ENCODE measurements at places on chromosomes 11 and 22.

- no peak for DNase-seq
These were observed 389.2 kb downstream of the SOX6 start for GRCh38 chr11:15967166-15967565.

DNA sequence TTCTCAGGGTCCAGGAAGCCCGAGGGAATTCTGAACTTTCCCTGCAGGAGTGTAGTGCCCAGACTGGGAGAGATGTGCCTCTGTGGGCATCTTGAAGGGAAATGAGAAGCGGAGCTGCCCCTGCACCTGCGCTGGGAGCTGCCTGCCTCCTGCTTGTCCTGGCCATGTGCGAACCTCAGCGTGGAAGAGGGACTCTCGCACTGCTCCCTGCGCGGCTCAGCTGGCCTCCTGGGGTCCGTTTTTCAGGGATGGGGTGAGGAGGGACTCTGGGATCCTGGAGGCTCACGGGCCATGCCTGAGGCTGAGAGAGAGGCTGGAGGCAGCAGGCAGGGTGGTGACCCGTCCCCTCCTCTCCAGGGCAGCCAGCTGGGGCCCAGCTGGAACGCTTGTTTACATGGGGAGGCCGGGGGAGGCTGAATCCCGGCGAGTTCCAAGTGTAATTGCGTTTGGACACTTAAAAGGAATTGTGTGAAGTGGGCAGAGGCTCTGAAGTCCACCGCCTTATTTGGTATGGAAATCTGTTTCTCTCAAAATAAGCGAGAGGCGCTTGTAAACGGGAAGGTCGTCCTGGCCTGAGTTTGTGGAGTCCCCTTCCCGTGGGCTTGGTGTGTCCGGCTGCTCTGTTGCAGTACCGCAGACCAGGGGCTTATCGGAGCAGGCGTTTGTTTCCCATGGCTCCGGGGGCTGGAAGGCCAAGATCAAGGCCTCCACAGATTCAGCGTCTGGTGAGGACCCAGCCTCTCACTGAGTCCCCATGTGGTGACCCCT lies 1.2 kb upstream of the MRGPRF start:
- DNase-seq: no peak

DNA sequence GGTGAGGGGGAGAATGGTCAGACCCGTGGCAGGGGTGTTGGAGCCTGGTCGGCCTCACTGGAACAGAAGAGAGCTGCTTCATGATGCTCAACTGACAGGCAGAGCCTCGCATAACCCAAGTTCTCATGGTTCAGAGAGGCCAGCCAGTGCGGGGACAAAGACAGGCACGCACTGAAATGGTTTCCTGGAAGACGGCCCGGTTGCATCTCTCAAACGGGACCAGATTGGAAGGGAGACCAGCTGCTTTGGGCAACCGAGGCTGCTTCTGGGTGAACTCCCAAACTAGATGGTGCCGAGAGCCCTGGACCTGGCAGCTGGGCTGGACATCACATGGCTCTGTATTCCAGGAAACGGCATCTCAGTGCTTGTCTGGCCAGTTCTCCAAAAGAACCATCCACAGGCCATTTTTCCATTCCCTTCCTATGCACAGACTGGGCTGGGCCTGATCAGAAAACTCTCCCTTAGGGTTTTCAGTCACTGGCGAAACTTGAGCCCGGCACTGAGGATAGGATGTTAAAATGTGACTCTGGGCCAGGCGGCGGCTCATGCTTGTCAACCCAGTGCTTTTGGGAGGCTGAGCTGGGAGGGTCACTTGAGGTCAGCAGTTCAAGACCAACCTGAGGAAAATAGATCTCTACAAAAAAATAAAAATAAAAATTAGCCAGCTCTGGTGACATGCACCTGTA lies 80.1 kb upstream of the PRODH start:
- no peak for DNase-seq

DNA sequence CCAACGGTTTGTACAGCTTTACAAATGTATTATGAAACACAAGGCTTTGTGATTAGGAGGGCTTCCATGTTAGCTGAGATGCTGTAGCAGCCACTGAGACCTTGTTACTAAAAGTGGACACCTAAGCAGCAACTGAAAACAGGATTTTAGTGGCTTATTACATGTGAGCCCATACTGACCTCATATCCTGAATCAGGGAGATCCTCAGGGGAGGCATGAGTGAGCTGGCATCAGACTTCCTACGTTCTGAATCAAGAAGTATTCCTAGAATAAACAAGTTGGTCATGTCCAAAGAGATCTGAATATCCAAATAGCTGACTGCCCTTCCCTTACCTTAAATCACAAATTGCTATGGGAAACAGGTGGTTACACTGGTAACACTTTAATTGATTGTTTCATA lies 59.1 kb upstream of the SCUBE2 start:
- DNase-seq: no peak

- peak; percentile 88 for DNase-seq
These were observed 50.3 kb downstream of the CD6 start for GRCh38 chr11:61021661-61022212.

GRCh38 chr11:120186774-120187591 lies 23.8 kb upstream of the OAF start:
- peak; percentile 55 for DNase-seq

DNA sequence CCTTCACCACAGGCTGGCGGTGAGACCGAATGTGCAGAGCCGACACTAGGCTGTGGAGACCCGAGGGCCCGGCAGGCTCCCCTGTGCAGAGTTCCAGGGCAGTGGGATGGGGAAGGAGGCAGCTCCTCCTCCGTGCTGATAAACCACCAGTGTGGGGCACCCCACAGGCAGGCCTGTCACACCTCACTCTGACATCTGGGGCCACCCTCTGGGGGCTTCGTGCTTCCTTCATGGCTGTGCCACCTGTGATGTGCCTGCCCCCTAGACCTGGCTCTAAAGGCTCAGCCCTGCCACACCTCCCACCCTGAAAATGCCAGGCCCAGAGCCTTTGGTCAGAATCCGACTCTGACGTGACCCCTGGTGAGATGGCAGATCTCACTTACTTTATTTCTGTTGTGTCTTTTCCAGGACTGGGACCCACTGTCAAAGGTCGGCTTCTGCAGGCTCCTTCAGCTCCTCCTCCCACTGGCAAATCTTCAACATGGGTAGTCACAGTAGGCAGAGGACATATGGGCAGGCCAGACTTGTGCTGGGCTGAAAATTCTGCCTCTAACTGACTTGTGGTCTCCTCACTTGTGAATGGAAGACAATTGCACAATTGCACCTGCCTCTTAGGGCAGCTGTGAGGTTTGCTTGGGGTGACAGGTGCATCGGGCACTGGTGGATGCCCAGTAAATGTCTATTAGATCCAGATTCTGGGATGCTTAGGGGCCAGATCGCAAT lies 46.2 kb upstream of the TSKU start:
- DNase-seq: no peak

DNA sequence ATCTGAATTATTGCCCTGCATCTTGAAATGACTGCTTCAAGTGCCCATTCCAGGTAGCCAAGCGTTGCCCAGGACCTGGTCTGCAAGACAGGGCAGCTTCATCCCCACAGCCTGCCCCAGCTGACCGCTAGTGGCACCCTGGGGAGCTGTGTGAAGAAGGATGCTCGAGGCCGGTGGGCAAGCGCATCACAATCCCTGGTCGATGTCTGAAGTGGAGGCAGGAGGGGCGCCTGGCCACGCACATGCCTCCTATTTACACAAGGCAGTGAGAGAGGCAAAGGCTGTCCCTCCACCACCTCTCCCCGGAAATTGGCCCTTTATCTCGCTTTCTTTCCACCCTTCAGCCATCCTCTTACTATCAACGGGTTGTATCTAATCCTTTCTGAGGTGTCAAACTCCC lies 28.1 kb upstream of the PHF21A start:
- DNase-seq: no peak

GRCh38 chr11:69385144-69385820 lies 91.3 kb downstream of the MYEOV start:
- DNase-seq: no peak

- DNase-seq: no peak
These were observed 9.7 kb downstream of the MRGPRF start for GRCh38 chr11:69003301-69003865.

DNA sequence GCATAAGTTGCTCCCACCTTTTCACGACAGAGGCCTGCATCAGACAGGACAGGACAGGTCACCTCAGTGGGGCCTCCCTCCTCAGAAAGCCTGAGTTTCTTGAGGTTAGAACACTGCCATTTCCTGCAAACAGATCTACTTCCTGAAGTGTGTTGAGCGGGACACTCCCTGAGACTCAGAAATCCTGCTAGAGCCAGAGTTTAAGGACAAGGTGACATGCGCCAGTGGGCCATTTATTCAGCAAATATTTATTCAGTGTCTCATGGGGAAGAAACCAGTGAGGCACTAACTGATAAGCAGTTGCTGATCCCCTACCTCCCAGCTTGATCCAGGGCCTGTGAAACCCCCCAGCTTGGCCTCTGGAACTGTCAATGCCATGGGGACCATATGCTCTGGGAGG lies 454.6 kb downstream of the SOX6 start:
- no peak for DNase-seq

- DNase-seq: no peak
These were observed 9.7 kb upstream of the BID start for GRCh38 chr22:17783773-17784480.

GRCh38 chr11:108734956-108735559 lies 70.2 kb downstream of the DDX10 start:
- DNase-seq: no peak

- no peak for DNase-seq
These were observed 9.4 kb downstream of the OR5B21 start for GRCh38 chr11:58498464-58498863.

DNA sequence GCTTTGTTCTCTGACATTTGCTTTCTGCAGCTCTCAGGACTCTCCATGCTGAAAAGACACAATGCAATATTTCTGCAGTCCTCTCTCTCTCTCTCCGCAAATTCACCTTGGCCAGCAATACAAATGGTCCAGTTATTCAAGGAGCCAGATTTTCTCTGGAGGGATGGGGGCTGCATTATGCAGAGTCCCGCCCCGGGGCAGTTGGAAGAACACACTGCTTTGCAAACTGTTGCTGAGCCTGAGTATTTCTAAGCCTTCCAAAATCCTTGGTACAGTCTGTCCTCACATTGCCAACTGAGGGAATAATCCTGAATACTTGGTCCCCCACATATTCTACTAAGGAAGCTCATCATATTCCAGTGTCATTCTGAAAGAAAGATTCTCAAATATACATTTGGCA lies 94.3 kb upstream of the ZC3H12C start:
- no peak for DNase-seq

DNA sequence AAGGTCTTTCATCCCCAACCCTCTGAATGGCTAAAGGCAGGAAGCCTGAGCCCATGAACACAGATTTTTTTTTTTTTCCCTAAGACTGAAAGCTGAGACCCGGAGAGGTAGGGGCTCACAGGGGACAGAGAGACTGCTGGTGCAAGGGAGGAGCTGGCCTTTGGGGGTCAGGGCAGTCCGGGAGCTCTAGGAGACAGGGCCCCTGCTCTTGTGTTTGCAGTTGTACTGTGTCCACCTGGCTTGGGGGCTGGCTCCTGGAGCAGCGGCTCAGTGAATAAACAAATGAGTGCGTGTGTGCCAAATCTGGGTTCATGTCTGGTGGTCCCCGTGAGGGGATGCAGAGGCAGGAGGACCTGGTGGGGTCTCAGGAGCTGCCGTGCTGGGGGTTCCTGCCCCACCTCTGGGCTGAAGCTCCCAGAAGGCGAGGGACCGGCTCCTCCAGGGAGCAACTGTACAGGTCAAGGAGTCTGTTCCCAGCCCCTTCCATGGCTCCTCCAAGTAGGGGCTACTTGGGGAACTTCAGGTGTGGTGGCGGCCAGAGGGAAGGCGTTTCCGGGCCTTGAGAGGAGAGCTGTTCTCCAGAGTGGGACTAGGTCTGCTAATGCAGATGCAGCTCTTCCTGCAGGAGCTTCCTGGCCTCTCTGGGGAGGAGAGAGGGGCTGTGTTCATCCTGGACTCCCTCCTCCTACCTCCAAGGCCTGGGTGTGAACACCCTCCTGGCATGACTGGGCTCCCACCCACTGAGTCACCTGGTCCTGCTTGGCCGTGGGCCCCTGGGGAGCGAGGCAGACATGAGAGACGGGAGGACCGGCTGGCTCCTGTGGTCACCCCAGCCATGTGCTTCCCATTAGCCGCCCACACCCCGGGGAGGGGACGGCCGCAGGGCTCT lies 57.6 kb downstream of the FBXO7 start:
- no peak for DNase-seq

All from activated CD8-positive, alpha-beta memory T cell treated with anti-CD3 and anti-CD28 coated beads, Interleukin-2, amount 50 U/mL, for 48 hours (primary cell).